Mesenteric fat pad (tissue), 1 donor: ENCODE measurements at places on chromosomes 1 and 21. TPM values are rescaled to one million over a fixed set of nuclear protein-coding genes. Genes with fewer than 3 reads are reported as not detected.

- DNase-seq: peak; percentile 69
Observed at GRCh38 chr1:111821121-111821745, 65.5 kb downstream of the DDX20 start.

- no peak for DNase-seq
Observed at GRCh38 chr1:12428334-12428733, 189.7 kb downstream of the DHRS3 start.

GRCh38 chr1:103547840-103548239 lies 22.3 kb downstream of the RNPC3 start:
- DNase-seq: no peak

GRCh38 chr1:241332037-241332409 lies 25.0 kb downstream of the RGS7 start:
- DNase-seq: no peak

- no peak for DNase-seq
Observed at GRCh38 chr1:15985611-15986297, 9.9 kb upstream of the ZBTB17 start.

DNA sequence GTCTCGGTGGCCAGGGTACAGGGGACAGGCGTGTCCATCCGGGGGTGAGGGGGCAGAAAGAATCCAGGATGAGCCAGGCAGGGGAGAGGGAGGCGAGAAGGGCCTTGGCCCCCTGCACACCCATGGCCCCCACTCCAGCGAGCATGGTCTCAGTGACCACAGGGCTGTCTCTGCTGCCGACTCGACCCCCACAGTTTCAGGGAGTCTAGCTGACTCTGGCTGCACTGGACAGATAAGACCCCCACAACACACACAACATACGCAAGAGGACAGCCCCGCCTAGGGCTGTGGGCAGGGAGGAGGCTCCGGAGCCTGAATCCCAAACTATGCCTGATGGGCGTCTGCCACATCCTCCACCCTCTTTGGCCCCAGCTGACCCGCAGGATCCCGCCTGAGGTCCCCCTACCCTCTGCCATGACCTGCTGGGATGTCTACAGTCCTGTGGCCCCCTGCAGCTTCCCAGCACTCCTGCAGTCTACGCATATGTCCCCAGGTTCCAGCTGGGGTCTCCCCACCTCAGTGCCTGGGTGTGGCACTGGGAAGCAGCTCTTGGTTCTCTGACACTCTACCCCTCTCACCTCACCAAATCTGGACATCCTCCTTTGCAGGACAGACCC lies 22.0 kb downstream of the WNT9A start:
- no peak for DNase-seq

- DNase-seq: no peak
Observed at GRCh38 chr21:15054089-15054488, 10.7 kb downstream of the NRIP1 start.

Gene CR1
- total RNA-seq: 31.2 TPM

DNA sequence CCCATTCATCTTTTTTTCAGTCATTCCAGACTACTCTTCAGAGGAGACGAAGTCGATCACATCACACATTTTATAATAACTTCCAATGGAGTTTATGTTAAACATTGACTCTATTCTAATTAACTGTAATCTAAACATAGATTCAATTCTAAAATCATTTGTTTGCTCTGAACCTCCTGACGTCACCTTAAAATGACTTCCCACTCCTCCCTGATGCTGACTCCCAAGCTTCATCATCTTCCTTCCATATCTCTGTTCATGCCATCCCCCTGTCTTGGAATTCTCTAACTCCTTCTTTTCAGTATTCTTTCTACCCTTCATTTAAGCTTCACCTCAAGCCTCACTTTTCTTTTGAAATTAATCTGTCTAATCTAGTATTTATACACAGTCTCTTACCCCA lies 45.1 kb upstream of the PLPPR5 start:
- DNase-seq: no peak

GRCh38 chr1:218281285-218281684 lies 3.8 kb upstream of the RRP15 start:
- DNase-seq: no peak

- no peak for DNase-seq
Observed at GRCh38 chr1:115239426-115239825, 98.6 kb downstream of the NGF start.

GRCh38 chr1:228144993-228145343 lies 4.8 kb upstream of the GJC2 start:
- no peak for DNase-seq

DNA sequence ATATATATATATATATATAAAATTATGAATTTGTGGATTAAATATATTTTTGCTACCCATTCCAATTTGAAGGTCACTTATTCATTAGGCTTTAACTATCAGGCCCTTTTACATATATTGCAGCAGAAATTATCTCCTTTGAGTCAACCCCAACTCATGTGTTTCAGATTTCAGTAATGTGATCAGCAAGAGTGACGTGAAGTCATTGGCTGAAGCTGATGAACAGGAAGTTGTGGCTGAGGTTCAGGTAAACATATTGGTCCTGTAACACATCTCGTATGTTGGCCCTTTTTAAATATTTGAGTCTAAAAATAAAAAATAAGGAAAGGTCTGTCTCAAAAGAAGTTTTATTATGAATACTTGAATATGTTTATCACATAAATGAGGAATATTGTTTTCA lies 8.5 kb downstream of the VPS45 start:
- DNase-seq: no peak

GRCh38 chr1:85836736-85837135 lies 128.5 kb upstream of the ZNHIT6 start:
- DNase-seq: no peak

Gene NPHS2
- total RNA-seq: not detected

DNA sequence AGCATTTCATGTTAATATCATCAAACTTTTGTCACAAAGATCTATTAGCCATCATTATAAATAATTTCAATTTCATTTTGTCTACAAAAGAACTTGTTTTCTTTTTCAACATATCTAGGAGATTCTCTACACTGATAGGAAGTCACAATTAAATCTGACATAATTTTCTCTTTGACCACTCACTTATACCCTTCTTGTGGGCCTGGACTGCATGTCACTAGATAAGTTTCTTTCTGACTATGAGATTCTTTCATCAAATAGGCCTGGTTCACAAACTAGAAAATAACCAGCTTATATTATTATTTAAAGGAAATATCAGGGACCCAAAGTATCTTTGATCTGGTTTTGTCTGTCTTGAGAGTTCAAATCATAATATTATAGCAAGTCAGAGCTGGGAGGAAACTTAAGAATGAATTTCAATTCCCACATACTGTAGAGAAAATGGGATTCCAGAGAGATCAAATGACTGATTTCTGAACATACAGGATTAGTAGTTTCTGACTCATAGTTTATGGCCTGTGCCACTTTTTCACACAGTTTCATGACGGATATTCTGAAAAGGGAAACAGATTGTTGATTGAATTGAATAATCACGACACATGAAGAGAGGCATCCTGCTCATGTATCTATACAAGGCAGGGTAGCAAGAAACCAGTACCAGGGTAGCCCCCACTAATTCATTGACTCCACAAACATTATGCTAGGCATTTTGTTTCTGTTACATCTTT lies 355.8 kb downstream of the GPATCH2 start:
- DNase-seq: no peak

DNA sequence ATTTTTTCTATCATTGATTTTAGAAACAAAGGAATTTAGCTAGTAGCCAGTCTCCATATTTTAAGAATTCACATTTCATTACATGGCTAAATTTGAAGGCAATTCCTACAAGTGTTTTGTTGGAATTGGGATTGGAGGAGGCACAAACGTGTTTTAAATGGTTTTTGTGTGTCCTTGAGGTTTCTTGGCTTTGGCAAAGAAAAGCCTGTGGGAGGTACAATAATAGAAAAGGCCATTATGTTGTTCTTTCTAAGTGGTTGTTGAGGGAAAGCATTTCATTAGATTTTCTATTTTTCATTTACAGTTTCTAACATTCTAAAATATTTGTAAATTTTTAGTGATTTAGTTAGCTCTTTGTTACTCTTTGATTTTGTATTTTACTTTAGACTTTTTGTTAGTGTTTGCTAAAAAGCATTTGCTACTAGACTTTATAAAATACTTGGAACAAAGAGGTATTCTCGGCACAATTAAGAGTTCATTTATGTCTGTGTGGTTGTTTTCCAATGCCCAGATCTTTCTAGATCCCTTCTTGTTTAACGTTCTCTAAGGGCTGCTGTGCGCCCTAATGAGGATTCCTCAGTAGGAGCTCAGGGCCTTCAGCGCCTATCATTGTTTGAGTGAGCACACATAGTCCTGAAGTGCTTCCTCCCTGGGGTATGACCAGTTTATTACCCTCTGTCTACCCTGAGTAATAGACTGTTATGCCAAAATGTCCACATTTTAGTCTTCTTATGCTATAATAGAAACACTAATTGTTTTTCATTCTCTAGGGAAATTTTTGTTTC lies 70.0 kb upstream of the KIAA1614 start:
- DNase-seq: no peak

Gene TNFAIP8L2
- total RNA-seq: 8.0 TPM

- peak; percentile 26 for DNase-seq
Observed at GRCh38 chr1:23356471-23357137, 12.5 kb upstream of the HNRNPR start.

GRCh38 chr1:162217706-162218105 lies 148.2 kb downstream of the NOS1AP start:
- DNase-seq: no peak

- DNase-seq: no peak
Observed at GRCh38 chr1:71592646-71593274, 511.9 kb upstream of the ZRANB2 start.

DNA sequence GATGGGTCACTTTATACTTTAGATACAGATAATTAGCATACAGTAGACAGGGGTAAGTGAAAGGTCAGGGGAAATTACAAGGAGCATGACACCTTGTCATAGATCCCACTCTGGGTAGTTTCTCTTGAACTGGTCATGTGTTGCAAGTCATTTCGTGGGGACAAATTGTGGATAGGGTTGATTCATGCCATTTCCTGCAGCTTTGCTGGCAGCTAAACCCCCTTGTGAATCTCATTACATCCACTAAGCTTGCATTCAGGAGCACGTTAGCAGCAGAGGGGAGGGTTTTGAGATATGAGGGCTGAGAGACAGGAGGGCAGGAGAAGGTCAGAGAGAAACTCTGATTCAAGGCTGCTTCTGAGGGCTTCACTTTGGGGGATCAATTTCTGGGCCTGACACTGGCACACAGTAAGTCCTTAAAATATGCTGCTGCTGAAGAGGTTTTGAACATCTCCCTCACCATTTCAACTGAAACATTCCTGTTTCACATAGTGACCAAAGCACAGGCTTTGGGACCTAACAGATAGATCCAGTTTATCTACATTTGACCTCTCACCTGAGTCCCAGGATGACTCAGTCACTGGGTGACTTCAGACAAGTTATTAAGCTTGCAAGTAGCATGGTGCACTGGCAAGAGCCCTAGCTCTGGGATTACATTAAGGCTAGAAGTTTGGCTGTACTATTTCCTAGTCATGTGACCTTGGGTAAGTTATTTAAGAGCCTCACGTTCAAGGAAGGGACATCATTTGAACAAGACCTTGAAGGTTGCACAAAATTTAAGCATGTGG lies 206.0 kb upstream of the USP24 start:
- no peak for DNase-seq

- no peak for DNase-seq
Observed at GRCh38 chr1:61320575-61320974, 238.2 kb downstream of the NFIA start.
